ENCODE measurements at places on chromosomes 13 and 19.

DNA sequence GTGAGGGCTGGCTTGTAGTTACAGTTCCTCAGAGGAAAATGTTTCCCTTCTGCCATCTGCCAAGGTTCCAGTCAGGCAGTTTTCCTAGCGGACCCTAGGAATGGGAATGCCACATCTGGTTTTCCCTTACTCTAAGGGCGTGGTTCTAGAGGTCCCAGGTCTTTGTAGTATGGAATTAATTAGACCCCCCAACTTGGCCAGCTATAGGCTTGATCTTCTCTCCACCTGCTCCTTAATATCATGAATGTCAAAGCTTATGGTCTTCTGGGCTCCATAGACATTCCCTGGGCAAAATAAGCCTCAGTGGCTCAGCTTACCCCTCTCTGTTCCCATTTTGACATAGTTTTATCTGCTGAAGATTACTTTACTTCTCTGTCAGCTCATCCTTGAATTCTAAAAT lies 70.0 kb downstream of the ZNF568 start:
- no peak for DNase-seq

DNA sequence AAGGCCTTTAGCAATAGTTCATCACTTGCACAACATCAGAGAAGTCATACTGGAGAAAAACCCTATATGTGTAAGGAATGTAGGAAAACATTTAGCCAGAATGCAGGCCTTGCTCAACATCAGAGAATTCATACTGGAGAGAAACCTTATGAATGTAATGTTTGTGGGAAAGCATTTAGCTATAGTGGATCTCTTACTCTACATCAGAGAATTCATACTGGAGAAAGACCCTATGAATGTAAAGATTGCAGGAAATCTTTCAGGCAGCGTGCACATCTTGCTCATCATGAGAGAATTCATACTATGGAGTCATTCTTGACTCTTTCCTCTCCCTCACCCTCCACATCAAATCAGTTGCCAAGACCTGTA lies 19.8 kb downstream of the ZNF583 start:
- no peak for DNase-seq

DNA sequence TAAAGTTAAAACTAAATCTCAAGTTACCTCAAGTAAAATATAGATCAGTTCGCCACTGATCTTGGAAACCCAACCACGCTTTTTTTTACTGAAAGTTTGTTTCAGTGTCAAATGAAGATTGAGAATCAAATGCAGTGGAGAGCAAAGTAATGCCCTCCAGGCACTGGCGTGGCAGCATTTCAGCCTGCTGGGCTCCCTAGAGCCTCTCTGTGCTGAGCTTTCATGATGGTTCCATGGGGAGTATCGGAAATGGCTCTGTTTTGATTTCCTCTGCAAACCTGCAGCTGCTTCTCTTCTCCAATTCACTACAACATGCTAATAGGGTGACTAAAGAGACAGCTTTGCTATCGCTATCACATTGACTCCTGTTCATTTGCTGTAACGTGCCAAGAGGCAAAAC lies 141.6 kb downstream of the FGF14 start:
- DNase-seq = no peak

- no peak for DNase-seq
Observed at GRCh38 chr13:84136582-84136981, 254.3 kb upstream of the SLITRK1 start.

DNA sequence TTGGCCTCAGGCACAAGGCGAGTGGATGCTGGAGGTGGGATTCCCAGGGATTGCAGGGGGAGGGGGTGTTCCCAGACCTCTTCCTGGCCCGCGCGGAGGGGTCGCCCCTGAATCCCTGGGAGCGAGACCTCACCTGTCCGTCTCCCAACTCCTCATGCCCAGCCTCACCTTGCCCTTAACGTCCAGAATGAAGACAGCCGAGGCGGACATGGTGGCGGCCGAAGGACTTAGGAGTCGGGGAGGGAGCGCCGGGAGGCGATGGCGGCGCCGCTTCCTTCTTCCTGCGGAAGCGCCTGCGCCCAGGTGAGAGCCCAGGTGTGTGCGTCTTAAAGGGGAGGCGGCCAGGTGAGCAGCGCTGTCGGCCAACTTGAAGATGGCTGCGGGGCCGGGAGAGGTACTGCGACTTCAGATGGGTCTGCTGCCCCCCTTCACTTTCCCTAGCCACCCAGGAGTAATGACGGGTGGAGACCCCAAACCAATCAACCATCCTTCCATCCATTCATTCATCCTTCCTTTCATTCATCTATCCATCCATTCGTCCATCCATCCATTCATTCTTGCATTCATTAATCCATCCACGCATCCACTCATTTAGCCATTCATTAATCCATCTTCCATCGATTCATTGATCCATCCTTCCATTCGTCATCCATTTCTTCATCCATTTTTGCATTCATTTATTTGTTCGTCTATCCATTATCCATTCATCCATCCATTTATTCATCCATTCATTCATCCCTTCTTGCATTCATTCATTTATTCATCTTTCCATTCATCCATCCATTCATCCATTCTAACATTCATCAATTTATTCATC lies at the start of gene AP1M2:
Gene AP1M2 (minus strand): TSS at position 291 of the 817 bp plus-strand sequence. CDS start 81 bp downstream, at position 210.
- DNase-seq = no peak

- DNase-seq = no peak
Observed at GRCh38 chr13:22082030-22082429, 411.2 kb downstream of the FGF9 start.

DNA sequence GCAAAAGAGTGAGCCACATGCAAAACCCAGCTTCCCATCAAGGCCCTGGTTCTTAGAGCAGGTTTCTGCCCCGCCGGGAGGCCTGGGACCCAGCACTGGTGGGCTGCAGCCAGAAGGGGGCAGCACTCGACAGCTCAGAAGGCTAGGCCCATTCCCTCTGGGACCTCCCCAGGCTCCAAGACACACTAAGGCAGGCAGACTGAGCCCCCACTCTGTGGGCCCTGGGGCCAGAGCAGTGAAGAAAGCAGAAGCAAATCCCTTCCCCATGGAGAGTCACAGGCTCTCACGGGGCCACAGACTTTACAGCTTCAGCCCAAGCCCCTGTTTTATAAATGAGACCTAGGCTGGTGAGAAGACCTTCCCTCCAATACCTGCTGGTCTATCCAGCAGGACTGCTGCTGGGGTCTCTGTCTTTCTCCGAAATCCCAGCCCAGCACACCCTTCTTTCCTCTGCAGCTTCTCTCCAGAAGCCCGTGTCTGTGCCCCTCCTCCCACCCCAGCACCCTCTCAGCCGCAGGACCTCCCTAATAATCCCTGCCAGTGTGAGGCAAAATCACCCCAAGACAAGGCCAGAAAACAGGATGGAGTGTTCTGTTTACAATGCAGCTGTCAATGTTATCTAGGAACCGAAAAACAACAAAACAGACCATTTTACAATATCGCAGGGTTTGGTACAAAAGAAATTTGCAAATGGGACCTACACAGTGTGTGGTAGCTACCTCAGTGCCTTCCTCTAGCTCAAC lies 109.3 kb downstream of the ABCC4 start:
- DNase-seq = peak; percentile 64

- no peak for DNase-seq
Observed at GRCh38 chr19:48382286-48382685, 9.1 kb downstream of the KDELR1 start.

GRCh38 chr19:16208064-16208759 lies 10.5 kb downstream of the AP1M1 start:
- DNase-seq = no peak

- no peak for DNase-seq
Observed at GRCh38 chr13:46982856-46983582, 86.2 kb upstream of the HTR2A start.

GRCh38 chr13:101306773-101307172 lies 109.5 kb downstream of the NALCN start:
- DNase-seq = no peak

GRCh38 chr19:10408511-10409283 lies 5.4 kb upstream of the CDC37 start:
- DNase-seq = no peak

- DNase-seq = no peak
Observed at GRCh38 chr19:54352546-54352945, 12.2 kb downstream of the LAIR1 start.

GRCh38 chr13:94569615-94570014 lies 26.3 kb downstream of the TGDS start:
- DNase-seq = no peak

GRCh38 chr13:32905864-32906180 lies 110.4 kb upstream of the KL start:
- DNase-seq = no peak

DNA sequence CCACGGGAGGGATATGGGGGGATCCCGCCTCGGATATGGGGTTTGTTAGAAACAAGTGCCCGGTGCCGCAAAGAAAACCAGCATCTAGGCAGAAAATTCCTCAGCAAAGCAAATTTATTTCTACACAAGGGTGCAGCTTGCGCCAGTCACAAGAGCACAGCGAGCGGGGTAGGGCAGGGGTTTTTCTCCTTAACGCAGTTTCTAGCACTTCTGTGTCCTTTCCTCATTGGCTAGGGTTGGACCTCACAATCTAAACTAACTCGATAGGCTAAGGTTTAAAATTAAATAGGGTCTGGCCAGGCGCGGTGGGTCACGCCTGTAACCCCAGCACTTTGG lies 595 bp downstream of the ZNF440 start:
- DNase-seq = no peak

DNA sequence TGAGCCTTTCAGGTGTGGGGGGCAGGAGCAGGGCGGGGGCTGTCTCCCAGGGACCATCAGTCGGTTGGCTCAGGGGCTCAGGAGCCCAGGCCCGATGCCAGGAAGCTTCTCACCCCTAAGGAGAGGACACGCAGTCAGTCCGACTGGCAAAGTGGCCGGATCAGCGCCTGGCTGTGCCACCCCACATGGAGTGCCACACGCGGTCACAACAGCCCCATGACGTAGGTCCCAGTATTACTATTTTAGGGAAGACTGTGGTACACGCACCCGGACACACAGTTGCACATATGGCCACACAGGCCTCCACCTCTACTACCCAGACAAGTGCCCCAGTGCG lies 29.3 kb upstream of the GRTP1 start:
- no peak for DNase-seq

GRCh38 chr13:95745289-95745688 lies 68.3 kb downstream of the DNAJC3 start:
- DNase-seq = no peak

DNA sequence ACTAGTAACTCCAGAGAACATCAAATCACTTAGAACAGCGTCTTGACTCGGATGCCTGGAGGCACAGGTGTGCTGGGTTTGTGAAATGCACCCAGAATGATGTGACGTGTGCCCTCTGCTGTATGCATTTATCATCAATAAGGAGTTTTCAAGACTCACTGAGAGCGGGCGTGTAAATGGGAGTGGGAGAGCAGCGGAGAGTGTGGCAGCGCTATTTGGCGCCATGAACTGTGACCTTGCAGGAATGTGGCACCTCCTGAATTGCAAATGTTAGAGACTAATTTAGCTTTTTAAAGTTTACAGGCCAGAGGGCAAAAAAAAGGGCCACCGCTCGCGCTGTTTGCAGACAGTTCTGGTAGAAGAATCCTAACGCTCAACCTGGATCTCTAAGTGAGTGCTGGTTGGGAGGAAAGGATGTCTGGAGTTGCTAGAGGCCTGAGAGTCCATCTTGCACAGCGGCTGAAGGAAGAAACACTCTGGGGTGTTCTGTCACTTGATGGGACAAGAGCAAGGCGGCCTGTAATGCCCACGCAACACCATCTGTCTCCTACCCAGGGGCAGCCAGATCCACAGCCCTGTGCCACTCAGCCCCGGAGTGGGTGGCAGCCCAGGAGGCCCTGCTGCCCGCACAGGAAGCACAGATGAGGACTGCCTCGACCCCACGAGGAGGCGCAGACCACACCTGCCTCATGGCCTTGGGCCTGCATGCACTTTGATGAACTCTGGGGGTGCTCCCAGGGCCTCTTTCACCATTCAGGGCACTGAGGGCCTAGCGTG lies 19.7 kb downstream of the RANBP3 start:
- no peak for DNase-seq

- DNase-seq = peak; percentile 97
Observed at GRCh38 chr19:45779231-45780145, 2.8 kb downstream of the DMPK start.

- no peak for DNase-seq
Observed at GRCh38 chr13:38635030-38635429, 51.8 kb upstream of the FREM2 start.

- peak; percentile 19 for DNase-seq
Observed at GRCh38 chr19:50639121-50640112, at the start of gene SYT3. SYT3 (minus strand) TSS chr19:50639881; CDS start chr19:50637411, 2,470 bp downstream.

GRCh38 chr13:64130171-64130570 lies 2714.5 kb upstream of the PCDH20 start:
- DNase-seq = no peak

DNA sequence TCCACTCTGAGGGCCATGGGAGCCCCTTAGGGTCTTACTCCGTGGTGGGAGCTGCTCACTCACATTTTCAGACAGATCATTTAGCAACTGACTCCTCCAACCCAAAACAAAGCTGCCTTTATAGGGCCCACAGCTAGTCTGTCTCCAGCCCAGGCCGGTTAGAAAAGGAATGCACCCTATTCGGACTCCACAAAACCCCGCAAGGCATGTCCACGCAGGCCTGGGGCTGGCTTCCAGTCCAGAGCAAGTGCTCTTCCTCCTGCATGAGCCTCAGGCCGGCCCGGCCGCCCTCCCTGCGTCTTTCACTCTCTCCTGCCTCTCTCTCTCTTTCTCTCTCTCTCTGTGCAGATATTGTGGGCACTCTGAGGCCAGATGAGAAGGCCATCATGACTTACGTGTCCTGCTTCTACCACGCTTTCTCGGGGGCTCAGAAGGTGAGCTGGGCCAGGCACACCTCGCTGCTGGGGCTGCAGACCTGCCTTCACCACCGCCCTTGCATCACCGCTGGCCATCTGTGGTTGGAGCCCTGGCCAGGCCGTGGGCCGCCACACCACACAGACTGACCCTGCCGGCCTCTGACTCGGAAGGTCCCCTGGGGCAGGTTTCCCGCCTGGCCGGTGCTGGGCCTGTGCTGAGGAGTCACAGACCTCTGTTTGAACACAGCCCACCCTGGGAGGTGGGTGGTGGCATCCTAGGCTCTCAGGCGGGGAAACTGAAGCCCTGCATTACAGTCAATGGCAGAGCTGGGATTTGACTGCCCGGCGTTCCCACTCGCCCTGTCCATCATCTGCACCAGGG lies 33.1 kb downstream of the CAPN12 start:
- DNase-seq = no peak

DNA sequence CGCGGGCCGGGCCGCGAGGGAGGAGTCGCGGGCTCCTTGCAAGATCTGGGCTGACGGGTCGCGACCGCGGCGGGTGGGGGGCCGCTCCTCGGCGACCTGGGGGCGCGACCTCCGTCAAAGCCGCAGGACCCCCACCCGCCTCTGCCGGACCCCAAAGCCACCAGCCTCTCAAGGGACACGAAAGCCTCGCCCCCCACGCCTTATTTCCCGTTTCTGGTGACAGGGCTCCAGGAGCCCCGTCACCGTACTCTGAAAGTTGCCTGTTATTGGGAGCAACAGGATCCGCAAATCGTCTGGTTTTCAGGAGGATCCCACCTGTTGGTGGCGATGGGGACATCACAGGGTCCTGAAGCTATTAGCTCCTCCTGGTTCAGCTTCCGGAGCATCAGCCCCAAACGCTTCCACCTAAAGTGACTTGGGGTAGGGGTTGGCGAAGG lies 530 bp downstream of the MAU2 start:
- DNase-seq = no peak

DNA sequence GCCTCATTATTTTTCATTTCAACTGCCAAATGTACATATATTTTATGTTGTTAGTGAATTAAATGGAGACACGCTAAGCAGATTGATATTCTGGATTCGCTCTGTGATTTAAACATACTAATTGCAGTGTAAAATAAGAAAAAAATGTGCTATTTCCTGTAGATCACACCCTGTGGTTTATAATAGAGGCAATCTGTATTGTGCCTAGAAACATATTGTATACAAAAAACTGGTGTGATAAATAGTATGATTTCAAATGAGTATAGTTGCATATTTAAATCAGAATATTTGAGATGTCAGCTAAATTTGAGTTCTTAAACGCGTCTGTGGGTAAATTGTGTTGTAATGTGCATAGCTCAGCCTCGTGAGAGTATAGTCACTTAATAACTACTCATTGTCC lies 643.9 kb downstream of the TBC1D4 start:
- no peak for DNase-seq

Measured in stimulated activated CD4-positive, alpha-beta T cell treated with anti-CD3 and anti-CD28 coated beads, Interleukin-15, amount 100 ng/mL, for 48 hours (primary cell).